Uterus (tissue), 4 donors: ENCODE measurements at places on chromosomes 12 and 14.

DNA sequence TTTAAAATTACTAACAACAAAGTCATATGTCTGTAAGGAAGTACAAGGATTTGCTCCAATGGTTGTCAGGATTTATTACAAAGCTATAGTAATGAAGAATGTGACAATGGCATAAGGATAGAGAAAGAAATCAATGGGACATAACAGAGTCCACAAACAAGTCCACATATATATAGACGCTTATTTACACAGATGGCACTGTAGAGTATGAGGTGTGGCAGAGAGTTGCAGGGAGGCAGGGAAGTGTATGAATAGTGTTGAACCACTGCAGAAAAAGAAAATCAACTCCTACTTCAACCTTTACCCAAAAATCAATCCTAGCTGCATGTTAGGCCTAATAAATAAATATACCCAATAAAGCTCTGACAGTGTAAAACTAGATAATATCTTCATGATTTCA lies 21.3 kb downstream of the SOS2 start:
- no peak for DNase-seq

GRCh38 chr12:115519359-115519758 lies 758.1 kb downstream of the MED13L start:
- DNase-seq: no peak

DNA sequence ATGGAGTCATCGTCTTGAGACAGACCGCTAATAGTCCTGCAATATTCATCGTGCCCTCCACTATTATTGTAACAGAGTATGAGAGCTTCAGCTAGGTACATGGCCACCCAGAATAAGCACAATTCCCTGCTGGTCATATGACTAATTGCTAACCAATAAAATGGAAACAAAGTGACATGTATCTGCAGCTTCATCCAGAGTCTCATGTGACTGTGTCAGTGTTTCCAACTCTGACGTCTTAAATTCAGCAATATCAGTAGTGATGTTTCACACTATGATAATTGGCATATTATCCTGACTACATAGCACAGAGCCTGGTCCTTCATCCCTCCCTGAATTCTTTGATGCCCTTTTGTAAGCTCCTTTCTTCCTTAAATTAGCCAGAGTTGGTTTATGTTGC lies 167.4 kb downstream of the RPS29 start:
- DNase-seq: no peak

GRCh38 chr12:109279525-109279924 lies 29.6 kb downstream of the FOXN4 start:
- DNase-seq: no peak

DNA sequence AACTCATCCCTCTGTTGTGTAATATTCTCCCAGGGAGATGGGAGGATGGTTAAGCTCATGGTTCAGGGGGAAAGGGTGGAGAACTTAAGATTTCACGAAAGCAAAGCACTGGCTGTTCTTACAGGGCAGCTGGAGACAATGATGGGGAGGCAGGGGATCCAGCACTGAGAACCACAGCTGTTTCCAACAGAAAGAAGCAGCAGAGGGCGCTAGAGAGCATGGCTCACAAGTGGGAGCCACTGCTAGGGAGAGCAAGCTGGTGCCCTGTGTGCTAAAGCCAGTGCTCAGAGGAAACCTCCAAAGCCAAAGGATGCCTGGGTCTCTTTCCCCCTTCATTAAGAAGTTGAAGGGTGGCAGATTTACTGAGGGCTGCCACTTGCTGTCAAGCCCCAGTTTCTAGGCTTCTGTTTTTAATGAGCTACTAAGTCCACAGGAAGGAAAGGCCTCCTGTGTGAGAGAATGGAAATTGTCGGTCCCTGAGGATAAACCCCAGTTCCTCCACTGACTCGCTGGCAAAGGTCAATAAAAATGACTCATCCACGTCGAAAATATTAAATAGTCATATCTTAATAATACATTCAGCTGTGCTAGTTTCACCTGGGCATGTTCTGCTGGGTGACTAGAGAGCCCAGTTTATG lies 199.7 kb downstream of the ANO2 start:
- no peak for DNase-seq
